Sciatic nerve (tissue), 2 donors: ENCODE measurements at places on chromosomes 6 and 20.
A peak's percentile ranks its signal among the peaks of the same experiment; 100 is the strongest.

DNA sequence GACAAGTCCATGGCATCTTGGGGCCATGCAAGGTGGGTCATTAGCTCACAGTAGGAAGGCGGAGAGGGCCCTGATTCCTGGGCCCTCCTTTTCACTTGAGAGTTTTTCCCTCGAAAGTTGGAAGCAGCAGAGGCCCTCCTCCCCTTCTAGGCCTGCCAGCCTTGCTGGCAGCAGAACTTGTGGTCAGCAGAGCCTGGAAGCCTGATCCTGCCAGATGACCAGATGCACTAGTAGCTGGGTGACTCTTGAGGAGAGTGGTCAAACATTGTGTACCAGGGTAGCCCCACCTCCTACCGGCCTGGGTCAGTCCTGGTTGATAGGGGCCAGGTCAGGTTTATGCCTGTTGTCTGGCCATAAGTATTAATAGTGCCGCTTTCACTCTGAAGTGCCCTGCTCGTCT, 3.8 kb upstream of the HMGA1 start:
- DNase-seq: no peak

- DNase-seq: no peak
Measured at GRCh38 chr20:47224300-47224791, 132.2 kb downstream of the ZMYND8 start.

DNA sequence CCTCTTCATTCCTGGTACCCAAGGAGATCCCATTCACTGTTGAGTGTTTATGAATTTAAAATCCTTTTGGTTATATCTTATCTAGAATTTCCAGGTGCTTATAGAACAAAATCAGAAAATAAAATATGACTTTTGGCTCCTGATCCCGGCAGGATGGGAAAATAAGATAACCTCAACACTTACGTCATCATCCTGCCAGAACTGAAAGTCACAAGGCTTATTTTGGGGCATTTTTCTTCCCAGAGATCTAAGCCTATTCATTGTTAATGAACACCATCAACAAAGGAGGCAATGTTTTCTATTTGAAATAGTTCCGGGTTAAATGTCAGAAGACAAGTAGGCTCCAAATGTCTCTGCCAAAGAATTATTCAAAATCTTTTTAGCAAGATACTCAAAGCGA, 580.6 kb downstream of the TFAP2A start:
- DNase-seq: no peak

- DNase-seq: no peak
Measured at GRCh38 chr6:26033941-26034354, 53.3 kb upstream of the HFE start.

DNA sequence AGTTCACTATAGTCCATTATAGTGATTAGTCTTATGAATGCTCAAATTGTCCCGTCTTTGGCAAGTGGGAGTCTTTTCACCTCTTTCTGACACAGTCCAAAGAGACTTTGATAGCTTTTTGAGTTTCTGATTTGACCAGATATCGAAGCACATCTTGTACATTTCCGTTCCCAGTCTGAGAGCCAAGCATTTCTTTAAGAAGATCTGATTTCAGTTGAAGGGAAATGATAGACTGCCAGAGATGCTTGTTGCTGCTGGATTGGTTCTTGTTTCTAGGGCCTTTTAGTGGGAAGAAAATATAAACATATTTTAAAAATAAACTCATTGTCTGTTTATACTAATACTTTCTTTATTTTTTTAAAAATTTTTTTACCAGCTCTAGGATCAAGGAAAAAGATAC, 54.1 kb upstream of the IER3 start:
- no peak for DNase-seq

- no peak for DNase-seq
Measured at GRCh38 chr20:54188132-54188849, 14.5 kb upstream of the CYP24A1 start.

GRCh38 chr6:157813750-157814455, 9.1 kb upstream of the SNX9 start:
- no peak for DNase-seq

DNA sequence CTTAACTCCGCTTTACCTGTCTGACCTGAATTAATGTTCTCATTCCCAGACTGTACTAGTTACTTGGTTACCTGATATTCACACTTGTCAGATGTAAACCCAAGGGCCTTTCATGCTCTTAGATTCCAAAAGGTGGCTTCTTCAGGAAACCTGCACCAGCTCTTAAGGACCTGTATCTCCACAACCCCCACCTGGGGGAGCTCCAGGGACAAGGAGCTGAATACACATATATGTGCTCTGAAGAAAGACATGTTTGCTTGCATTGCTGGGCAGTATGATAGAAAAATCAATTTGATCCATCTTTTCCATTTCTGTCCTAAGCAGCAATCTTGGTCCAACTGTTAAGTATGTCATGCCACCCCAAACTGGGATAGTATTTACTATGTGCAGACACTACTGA, 64.8 kb upstream of the POU3F2 start:
- DNase-seq: no peak

- no peak for DNase-seq
Measured at GRCh38 chr6:149108038-149108748, 209.3 kb upstream of the TAB2 start.

DNA sequence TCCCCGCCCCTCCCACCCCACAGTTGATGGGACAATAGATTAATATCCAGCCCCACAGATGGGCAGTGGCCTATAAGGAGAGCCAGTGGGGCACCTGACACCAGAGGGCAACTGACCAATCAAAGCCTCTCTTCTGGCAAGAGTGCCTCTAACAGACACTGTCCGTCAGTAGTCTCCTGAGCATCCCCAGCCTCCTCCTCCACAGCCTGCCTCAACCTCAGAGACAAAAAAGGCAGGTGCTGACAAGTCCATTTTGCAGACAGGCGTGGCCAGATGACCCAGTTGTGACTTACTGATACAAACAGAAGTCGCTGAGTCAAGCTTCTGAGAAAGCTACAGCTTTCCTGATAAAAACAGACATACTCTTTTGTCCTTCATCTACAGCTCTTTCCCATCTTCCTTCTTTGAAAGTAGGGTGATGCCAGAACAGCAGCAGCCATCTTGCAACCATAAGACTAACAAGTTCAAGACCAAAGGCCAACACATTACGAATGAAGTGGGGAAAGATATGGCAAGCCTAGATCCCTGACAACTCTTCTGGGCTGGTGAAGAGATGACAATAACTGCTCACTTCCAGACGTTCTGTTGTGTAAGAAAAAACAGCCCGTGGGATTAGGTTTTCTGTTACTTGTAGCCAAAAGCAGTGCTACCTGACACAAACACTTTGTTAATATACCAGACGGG, 12.3 kb downstream of the PPIL1 start:
- DNase-seq: no peak

DNA sequence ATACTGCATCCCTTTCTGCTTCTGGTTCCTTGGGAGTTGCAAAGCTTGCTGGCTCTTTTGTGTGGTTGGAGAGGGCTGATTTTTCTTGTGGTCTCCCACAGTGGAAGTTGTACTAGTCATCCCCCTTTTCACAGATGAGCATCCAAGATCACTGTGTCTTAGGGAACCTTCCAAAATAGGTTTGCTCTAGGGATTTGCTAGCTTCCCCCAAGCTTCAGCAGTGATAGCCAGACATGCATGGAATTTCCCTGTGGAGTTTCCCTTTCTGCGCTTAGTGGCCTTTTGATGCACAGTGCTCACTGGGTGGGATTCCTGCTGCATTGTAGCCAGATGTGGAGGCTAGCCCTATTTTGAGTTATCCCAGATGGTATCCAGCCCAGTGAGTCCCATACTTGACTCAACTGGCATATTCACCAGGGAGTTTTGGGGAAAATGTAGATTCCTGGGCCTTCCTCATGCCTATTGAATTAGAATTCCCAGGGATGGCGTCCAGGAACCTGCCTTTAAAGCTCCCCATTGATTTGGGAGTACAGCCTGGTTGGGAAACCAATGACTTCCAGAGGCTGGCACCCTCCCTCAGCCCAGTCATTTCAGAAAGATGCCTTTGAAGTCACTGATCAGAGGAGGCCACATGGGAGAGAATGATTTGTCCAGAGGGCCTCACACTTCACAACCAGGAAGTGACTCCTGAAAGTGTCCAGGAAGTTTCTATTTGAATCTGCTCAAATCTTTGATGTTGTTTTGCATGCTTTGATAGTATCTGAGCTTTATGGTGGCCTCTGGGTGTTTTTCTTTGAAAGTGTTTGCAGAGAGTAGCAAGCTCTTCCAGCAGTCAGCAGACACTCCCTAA, 25.9 kb downstream of the PPARD start:
- no peak for DNase-seq

GRCh38 chr6:32637219-32637880, at the start of gene HLA-DQA1:
TSS of gene HLA-DQA1 (plus strand) at chr6:32637406. CDS start at chr6:32637459, 53 bp downstream.
- no peak for DNase-seq

DNA sequence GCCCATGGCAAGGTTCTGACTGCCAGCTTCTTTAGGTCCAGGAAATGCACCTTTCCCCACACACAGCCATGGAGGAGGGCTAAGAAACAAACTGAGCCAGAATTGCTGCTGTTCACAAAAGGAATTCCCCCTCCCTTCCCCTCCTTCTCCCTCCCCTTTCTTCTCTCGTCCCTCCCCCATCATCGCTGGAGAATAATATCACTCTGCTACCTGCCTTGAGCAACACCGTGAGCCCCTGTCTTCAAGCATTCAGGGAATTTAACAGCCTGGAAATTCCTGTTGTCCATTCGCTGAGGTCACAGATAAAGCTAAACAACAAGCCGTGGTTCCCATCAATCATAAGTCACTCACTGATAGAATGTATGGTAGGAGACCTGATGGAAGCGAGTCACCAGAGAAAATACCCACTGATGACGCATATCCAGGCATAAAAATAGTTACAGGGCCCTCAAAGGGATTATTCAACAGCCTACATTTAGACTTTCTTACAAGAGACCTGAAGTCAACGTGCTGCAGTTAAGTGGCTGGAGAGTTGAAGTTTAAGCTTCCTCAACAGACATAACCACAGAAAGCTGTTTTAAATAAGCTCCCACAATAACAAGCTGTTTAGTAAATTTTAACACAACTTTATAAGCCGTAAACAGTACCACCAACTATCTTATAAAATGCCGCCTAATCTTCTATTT, 59.7 kb downstream of the HIVEP2 start:
- DNase-seq: no peak

- no peak for DNase-seq
Measured at GRCh38 chr20:20967564-20968184, 138.5 kb downstream of the LINC00237 start.

GRCh38 chr6:33724102-33725023, 12.9 kb upstream of the UQCC2 start:
- DNase-seq: no peak

- DNase-seq: no peak
Measured at GRCh38 chr6:2632976-2633584, 117.6 kb downstream of the MYLK4 start.

GRCh38 chr6:99415446-99415845, 9.7 kb downstream of the PNISR start:
- no peak for DNase-seq

GRCh38 chr6:86723151-86723550, 214.2 kb upstream of the HTR1E start:
- no peak for DNase-seq

GRCh38 chr6:71289039-71289801, 609 bp downstream of the OGFRL1 start:
- DNase-seq: peak; percentile 72

DNA sequence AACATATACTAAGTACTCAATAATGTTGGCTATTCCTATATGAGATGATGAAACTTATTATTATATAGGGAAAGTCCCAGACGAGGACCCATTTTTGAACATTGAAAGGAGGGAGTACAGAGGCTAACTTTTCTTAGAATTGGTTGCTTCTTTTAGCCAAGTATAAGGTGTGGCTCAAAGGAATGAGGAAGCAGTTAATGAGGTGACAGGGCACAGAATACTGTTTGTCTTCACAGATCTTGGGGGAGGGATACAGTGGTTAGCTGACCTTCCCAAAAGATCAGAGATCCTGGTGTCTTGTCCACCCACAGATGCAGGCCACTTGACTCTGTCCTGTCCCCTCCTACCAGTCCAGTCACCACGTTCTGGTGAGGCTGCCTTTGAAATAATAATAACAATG, 67.8 kb upstream of the EPB41L1 start:
- no peak for DNase-seq

- DNase-seq: no peak
Measured at GRCh38 chr6:32794510-32794909, 22.3 kb downstream of the HLA-DOB start.

DNA sequence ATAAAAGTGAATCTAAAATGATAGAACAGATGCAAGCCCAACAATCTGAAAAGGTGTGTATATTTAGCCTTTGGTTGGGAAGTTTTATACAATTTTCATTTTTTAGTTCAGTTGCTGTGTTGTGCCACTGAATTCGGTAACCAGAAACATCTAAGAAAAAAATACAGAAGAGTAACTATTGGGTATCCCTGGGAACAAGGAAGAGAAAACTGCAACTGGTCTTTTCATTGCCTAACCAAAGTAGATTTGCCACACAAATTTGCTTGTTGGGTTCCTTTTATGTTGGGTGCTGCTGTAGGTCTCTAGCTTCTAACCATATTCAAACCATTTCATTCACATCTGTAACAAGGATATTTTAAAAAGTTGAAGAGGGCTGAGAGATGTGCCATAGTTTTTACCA, 2.8 kb upstream of the TMEM30A start:
- no peak for DNase-seq

DNA sequence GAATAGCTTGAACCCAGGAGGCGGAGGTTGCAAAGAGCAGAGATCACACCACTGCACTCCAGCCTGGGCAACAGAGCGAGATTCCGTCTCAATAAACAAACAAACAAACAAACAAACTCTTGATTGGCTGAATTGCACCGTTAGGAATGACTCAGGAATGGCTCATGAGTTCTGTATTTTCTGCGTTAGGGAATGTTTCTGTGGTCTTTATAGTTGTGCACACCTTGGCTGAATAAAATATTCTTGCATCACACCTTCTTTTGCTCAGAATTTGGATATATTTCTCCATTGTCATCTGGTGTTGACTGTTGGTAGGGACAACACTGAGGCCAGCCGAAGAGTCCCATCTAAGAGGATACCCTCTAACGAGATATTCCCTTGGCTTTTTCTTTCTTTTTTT, 19.6 kb upstream of the PI16 start:
- DNase-seq: no peak

- DNase-seq: no peak
Measured at GRCh38 chr6:142883011-142883410, 62.0 kb downstream of the HIVEP2 start.

DNA sequence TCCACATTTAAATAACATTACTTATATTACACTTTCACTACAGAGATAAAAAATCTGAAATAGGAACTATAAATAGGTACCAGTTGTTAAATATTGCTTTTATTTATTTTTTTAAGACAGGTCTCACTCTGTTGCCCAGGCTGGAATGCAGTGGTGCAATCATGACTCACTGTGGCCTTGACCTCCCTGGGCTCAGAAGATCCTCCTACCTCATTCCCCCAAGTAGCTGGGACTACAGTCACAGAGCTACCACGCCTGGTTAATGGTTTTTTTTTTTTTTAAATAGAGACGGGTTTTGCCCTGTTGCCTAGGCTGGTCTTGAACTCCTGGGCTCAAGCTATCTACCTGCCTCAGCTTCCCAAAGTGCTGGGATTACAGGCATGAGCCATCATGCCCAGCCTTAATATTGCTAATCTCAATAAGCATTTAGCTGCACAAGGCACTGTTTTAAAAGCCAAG, 17.3 kb downstream of the EEF1E1 start:
- DNase-seq: no peak

- no peak for DNase-seq
Measured at GRCh38 chr6:119197271-119197670, 118.8 kb upstream of the FAM184A start.
